HS-5 (cell line): ENCODE measurements at places on chromosomes 2 and 18.

GRCh38 chr2:77608510-77608909 lies 86.3 kb upstream of the LRRTM4 start:
- no peak for DNase-seq

DNA sequence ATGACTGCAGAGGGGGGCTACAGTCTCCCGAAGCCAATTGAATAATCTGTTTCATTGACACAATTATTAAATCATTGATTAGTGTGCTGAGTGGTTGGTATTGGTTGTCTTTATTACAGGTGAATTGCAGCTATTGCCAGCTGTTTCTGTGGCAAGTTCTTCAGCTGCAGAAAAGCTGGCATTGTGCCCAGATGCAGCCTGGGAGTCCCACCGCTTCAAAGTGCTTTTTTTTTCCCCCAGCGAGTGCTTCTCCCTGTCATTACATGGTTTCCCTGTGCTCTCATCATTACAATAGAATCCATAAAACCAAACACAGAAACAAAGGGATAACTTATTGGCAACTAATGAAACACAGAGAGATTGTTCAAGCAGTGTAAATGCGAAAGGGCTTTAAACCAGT lies 164.7 kb downstream of the GRB14 start:
- no peak for DNase-seq

GRCh38 chr2:169507698-169508097 lies 1.8 kb upstream of the KLHL41 start:
- peak; percentile 42 for DNase-seq

DNA sequence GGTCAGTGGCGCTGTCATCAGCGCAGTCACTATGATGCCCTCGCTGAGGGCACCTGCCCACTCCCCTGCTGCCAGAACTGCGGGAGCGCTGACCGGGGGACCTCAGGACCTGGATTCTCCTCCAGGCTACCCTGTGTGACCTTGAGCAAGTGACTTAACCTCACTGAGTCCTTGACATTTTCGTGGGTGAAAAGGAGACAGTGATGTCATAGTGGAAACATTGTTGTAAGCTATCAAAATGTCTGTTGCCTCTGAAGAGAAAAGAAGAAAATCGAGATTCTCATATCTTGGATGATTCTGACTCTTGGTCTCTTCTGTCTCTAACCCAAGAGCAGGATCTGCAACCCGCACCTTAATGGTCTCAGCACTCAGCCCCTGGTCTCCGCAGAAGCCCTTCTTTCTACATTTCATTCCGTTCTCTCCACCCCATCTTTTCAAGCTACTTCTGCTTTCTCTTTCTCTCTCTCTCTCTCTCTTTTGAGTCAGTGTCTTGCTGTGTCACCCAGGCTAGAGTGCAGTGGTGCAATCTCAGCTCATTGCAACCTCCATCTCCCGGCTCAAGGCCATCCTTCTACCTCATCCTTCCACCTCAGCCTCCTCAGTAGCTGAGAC lies 978 bp upstream of the TUBA4A start:
- DNase-seq, result no peak

DNA sequence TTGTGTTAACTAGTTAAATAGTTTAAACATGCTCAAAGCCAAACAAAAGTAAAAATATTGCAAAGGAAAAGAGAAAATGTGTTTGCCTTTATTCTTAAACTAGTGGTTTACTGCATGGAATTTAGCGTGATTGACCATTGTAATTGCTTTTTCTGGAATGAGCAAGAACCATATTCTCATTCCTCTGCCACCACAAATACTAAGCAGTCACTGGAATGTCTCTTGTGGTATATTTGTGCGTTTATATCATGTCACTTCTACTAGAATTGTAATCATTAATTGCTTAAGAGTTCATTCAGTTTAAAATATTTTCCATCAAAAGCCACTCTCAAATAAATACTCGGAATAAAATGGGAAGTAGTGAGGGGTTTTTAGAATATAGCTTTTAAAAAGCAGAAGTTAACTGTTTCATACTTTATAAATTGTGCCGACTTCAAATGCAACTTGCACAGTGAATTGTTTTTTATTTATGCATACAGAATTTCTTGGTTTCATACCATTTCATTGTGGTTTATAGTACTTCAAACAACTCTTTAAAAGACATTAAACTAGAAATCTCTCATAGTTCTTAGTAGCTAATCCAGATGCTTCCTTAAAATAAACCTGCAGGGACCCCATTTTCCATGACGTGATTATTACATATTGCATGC lies 288.1 kb downstream of the EPHA4 start:
- DNase-seq, result no peak

- DNase-seq, result no peak
These were observed 120.7 kb downstream of the FEZ2 start for GRCh38 chr2:36477315-36477714.

DNA sequence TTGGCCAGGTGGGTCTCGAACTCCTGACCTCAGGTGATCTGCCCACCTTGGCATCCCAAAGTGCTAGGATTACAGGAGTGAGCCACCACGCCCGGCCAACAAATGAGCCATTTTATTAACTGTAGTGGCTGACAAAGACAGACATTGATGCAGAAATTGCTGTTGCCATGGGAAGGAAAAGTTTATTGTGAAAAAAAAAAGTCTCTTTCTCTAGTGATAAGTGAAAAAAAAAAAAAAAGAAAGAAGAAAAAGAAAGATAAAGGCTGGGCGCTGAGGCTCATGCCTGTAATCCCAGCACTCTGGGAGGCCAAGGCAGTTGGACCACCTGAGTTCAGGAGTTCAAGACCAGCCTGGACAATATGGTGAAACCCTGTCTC lies 39.8 kb upstream of the RAB1A start:
- DNase-seq, result no peak

DNA sequence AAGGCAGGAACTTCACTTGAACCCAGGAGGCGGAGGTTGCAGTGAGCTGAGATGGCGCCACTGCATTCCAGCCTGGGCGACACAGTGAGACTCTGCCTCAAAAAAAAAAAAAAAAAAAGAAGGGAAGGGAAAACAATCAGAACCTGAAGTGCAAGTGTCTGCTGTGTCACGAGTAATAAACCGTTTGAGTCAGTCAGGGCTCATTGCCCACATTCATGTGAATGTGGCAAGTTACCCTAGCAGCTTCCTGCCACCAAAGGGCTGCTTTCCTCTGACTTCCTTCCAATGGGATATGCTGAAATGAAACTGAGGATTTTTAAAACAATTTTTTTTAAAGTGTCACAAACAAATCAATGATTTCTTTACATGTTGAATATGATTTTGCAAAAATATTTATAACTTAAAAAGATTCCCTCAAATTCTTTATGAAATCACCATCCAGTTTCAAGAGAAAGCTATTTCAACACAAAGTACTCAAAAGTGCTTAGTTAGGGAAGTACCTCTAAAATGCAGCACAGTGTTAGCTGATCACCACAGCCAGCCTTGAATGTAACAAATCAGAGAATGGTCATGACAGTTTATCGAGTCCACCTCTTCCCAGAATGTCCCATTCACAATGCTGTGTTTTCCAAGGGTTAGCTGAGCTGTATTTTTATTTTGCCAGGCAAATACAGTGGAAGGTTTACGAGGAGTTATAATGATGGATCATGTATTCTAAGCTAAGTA lies 36.4 kb downstream of the WDSUB1 start:
- peak; percentile 81 for DNase-seq

- DNase-seq, result no peak
These were observed 53.8 kb downstream of the TMEM200C start for GRCh38 chr18:5841518-5841917.

DNA sequence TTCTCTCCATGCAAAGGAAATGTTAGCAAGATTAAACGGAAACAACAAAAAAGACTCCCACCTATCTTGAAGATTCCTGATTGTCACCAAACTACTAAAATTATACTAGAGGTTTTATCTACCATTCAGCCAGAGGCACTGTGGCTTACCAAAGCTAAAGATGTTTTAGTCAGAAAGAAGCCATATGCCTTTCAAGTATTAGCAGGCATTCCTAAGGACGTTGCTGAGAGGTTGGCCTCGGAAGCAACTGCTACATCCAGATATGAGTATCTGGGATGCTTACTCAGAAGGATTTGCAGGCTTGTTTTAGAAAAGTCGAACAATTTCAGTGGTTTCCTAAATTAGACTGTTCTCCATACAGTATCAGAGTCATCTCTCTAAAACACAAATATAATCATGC lies 88.3 kb upstream of the UBE2E3 start:
- no peak for DNase-seq

DNA sequence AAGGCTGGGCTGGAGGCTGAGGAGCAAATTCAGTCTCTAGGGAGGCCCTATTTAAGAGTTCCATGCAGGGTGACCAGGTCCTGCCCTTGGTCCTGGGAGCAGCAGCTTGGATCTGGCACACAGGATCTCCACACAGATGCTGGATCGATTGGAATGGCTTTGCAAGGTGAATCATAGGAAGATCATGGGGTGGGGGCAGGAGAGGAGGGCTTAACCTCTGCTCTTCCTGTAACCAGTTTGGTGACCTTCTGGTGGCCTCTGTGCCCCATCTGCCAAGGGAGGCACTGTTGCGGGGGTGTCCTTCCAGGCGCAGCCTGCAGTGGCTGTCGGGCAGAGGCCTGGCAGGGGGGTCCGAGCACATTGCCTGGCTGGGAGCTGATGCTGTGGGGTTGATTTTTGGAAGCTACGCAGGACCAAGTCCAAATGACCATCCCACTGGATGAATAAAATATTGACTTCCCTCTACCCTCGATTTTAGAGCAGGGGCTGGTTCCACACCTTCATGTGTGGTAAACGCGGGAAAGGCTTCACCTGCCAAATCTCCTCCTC lies 79.7 kb downstream of the EDAR start:
- DNase-seq, result no peak

DNA sequence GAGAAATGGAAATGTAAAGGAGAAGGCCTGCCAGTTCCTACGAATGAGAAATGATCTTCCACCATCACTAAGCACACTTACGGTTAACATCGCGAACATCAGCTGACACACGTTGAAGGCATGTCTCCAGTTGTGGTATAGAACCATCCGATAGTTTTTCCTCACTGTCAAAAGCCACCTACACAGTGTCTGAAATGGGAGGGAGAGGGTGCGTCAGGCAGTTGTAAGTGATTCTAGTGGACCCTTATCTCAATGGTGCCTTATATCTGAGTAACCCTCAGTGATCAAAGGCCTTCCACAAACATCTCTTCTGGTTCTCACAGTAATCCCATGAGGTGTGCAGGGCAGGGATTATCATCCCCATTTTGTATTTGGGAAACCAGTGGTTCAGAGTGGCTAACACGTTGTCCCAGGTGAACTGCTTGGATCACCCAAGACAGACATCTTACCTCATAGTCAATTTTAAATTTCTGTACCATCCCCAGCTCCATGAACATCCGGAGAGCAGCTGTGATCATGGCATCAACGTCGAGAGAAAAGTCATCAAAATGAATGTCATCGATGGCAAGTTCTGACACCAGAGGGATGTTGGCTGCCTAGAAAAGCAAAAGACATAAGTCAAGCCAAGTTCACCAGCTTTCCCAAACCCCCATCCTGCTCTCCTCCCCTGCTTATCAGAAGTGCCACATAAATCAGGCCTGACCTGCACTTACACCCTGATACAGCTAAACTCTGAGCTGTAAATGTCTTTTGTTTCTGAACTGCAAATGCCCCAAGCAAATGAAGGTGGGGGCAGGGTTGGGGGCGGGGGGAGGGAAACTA lies 335.2 kb downstream of the AGPS start:
- no peak for DNase-seq

GRCh38 chr18:32446780-32447179 lies 23.9 kb downstream of the GAREM1 start:
- no peak for DNase-seq

GRCh38 chr18:28193177-28193778 lies 16.3 kb upstream of the CDH2 start:
- no peak for DNase-seq

- no peak for DNase-seq
These were observed 20.5 kb downstream of the RAD51AP2 start for GRCh38 chr2:17497718-17498117.

- DNase-seq, result no peak
These were observed 245.0 kb upstream of the RND3 start for GRCh38 chr2:150732491-150732890.

GRCh38 chr2:125581557-125581956 lies 1074.4 kb upstream of the GYPC start:
- no peak for DNase-seq

DNA sequence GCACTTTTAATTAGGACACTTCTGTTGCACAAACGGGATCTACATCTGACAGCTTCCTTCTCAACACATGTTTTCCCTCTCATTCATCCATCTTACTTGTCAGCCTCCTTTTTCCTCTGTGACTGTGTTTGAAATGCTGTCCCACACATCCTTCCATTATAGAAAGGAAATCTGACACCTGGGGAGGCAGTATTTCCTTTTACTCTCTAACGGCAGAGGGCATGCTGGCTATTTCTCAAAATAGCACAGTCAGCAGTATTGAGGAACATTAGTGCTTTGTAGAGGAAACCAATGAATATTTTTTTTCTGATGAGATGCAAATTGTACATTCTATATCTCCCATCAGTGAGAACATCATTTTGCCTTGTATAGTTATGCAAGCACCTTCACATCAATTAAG lies 668.7 kb downstream of the SLC4A3 start:
- no peak for DNase-seq

- DNase-seq, result no peak
These were observed 19.8 kb downstream of the CCDC68 start for GRCh38 chr18:54939361-54939917.

- peak; percentile 74 for DNase-seq
These were observed 24.5 kb downstream of the NIF3L1 start for GRCh38 chr2:200913654-200914053.

DNA sequence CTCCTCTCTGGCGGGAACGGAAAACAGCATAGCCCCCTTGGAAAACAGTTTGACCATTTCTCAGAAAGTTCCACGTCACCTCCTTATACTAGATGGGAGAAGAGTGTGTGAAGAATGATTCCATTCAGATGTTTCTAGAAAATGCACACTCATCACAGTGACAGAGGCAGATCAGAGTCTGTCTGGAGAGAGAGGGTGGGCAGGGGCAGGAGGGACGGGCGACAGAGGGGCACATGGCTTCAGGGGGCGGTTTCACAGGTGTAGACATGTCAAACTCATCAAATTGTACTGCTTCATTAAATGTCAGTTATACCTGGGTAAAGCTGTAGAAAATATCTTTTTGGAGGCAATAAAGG lies 88.8 kb upstream of the TAF1B start:
- DNase-seq, result no peak

DNA sequence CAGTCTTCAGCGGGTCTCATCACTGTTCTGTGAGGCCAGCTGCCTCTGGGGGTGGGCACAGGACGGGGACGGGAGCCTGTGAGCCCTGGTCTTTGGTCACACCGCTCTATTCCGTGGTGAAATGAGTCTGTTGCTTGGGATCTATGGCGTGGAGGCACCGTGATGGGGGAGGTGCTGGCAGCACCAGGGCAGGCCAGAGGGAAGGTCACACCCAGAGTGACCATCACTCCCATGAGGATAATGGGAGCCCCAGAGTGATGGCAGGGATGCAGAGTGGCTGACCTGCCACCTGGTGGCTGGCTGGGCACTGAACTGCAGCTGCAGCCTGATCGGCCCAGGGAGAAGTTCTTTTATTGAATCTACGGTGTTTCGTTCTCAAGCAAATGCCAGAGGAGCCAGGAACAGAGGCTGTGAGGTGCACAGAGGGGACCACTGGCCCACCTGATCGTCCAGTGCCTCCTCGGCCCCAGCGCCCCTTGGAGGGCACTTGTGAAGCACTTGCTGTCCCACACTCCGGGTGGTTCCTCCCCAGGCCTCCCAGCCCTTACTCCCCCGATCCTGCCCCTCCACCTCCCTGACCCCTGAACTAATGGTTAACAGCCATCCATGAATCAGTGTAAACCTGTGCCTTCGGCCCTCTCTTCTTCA lies 17.9 kb downstream of the KCNIP3 start:
- DNase-seq, result no peak
